ENCODE measurements at places on chromosomes 1 and 21.

- no peak for DNase-seq
Observed at GRCh38 chr1:213939888-213940287, 47.9 kb upstream of the PROX1 start.

GRCh38 chr21:45504021-45504515, 38.2 kb downstream of the SLC19A1 start:
- DNase-seq, result no peak

- no peak for DNase-seq
Observed at GRCh38 chr1:89502895-89503294, 21.7 kb upstream of the LRRC8B start.

GRCh38 chr1:82587371-82587770, 786.6 kb downstream of the ADGRL2 start:
- no peak for DNase-seq

- DNase-seq, result no peak
Observed at GRCh38 chr21:16708101-16708835, 804.6 kb upstream of the CXADR start.

GRCh38 chr1:6513320-6513801, 21.9 kb upstream of the PLEKHG5 start:
- DNase-seq, result no peak

DNA sequence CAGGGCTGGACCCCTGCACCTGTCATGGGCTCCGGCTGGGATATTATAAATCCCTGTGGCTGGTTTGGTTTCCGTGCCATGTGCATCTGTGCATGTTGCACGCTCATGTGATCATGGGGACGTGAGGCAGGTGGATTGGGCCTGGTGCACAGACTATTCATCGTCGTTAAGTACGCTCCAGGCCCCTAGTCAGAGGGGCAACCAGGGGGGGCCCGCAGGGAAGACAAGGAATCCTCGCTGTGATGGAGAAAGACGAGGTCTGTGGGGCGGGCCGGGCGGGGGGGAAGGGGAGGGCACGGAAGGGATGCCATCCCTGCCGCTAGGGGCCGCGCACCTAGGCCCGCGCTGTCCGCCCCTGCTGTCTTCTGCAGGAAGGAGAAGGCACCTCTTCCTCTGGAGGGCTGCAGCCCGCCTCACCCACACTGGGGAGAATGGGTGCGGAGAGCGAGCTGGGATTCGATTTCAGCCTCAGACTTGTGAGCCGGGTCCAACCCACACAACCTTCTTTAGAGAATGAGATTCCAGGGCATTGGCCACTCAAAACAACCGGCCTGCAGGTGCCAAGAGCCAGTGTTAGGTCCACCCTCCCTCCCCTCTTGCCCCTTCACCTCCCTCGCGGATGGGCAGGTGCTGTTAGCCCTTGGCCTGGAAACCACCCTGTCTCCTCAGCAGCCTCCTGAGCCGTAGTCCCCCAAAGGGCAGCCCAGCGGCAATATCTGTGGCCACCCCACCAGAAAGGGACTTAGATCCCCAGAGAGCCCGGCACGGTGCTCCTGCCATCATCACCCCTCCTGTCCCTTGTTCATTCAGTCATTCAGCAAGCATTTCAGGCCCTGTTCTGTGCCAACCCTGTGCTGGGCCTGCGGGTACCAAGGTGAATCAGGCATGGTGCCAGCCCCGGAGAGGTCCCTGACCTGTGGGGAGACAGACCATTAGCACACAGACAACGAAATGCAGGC, 950 bp upstream of the LRP8 start:
- DNase-seq, result no peak

- no peak for DNase-seq
Observed at GRCh38 chr1:86933051-86933450, 18.6 kb downstream of the HS2ST1 start.

- no peak for DNase-seq
Observed at GRCh38 chr1:171628225-171628624, 6.2 kb downstream of the MYOCOS start.

DNA sequence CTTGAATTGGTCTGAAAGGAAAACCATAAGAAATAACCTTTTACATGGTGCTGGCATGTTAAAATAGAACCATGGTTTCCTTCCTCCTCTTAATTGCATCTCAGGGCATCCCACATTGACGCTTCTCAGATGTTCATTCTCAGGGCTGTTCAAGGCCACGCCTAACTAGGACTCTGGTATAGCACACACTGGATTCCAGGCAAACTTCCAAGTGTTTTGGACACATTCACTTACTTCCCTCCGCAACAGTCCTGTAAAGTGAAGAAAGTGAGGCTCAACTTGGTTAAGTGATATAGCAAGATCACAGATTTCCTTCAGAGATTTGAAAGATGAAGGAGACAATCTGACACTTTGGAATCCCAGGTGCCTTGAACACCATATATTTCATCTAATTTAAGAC, 244.8 kb downstream of the DUSP10 start:
- no peak for DNase-seq

- no peak for DNase-seq
Observed at GRCh38 chr1:162276493-162276892, 100.2 kb downstream of the SPATA46 start.

GRCh38 chr1:10379676-10380075, 19.2 kb upstream of the PGD start:
- DNase-seq, result no peak
